ENCODE measurements at places on chromosomes 6 and 20.

DNA sequence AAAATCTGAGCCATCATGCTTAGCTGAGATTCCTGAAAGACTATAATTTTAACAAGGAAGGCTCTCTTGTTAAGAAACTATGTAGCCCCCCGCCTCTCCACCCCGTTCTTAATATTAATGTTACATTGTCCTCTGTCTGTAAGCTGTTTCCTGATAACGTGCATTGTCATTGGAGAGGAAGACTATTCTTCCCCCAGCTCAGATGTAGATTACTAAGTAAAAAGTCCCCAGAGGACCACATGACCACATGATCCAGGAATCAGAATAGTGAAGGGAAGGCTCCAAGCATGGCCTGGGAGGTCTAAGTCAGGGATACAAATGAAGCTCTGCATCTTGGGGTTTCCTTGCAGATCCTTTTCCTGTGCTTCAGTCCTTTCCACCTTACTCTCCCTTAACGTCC, 106.4 kb downstream of the JARID2 start:
- DNase-seq, result no peak

DNA sequence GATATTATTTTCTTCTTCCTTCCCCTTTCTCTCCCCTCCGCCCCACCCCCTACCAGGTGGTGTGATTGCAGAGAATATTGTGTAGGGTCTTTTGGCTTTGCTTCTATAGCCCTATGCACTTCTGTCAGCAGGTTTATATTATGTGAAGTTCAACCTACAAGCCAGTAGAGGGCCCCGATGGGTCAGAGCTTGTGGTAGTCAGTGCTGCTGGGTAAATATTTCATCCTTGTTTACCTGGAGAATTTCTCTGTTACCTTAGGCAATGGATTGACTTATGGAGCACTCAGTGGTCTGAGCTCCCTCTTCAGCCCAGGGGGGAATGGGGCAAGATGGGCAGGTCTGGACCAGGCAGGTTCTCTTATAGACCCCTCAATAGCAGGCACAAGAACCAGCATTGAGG, 720.9 kb downstream of the GRIK2 start:
- no peak for DNase-seq

- no peak for DNase-seq
Observed at GRCh38 chr20:63241272-63241671, 5.6 kb downstream of the BIRC7 start.

GRCh38 chr20:63414720-63415430, 53.7 kb upstream of the CHRNA4 start:
- no peak for DNase-seq

DNA sequence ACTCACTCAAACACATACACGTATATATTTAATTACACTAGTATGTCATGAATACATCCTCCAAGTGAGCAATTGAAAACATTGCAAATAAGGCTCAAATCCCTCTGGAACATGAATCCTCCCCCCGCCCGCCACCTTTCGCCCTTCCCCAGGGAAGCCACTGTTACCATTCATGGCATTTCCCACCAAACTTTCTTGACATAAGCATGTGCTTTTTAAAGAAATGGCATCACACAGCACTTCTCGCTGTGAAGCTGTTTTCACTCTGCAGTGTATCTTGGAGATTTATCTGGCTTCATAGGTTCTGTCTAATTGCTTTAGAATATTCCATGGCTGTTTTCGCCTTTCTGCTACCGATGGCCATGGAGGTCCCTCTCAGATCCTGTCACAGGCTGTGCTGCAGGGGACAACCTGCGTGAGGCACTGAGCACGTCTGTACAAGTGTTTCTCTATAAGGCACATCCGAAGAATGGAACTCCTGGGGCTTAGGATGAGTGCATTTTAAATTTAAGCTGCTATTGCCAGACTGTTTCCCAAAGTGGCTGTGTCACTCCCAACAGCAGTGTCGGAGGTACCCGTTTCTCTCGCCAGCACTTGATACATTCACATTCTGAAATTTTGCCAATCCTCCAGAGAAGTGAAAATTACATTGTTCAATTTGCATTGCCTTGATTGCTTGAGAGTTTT, 22.2 kb upstream of the PHACTR3 start:
- DNase-seq, result no peak

- no peak for DNase-seq
Observed at GRCh38 chr6:158591134-158591809, 31.4 kb downstream of the TMEM181 start.

DNA sequence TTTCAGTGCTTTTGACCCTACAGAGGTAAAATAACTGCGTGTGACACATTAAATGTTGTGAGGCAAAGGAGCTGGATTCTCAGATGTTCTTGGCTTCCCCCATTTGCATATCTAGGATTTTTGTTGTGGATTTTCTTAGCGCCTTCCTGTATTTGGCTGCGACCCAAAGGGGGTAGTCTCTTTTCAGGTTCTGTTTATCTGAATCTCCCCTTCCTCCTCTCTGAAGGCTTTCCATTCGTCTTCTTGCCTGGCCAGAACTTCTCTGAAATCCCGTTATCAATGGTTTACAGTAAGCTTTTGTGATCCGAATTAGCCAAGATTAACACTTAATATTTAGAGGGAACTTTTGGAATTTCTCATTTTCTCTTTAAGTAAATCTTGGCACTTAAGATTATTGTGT, 60.8 kb downstream of the ADGRB3 start:
- no peak for DNase-seq

- DNase-seq, result no peak
Observed at GRCh38 chr20:10961651-10962288, 288.0 kb upstream of the JAG1 start.

DNA sequence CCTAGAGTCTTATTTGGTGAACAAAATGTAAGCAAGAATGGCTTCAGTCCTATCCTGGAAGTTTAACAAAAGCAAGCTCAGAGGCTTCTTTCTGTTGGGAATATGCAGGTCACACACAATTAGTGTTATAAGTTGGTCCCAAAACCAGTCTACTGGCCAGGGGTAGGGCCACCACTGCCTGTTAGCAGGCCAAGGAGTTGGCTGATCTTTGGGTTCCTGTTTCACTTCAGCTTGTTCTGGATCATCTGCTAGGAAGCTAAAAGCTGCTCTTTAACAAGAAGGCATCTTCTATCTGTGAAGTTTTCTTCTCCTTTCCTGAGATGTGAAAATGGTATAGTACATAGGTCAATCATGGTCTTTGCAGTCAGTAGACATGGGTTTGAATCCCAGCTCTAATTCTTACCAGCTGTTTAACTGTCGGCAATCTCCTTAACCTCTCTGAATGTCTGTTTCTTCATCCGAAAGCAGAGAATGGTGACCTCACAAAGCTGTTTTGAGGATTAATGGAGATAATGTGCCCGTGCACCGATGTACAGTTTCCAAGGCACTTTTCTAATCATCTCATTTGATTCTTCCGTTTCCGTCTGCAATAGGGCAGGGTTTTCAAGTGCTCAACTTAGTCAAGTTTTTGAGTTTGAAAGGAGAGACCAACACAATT, 271.2 kb upstream of the TAB2 start:
- DNase-seq, result no peak

- DNase-seq, result no peak
Observed at GRCh38 chr6:141288947-141289346, 843.8 kb upstream of the GJE1 start.

- no peak for DNase-seq
Observed at GRCh38 chr6:168272415-168273325, 46.9 kb downstream of the DACT2 start.

GRCh38 chr6:79384845-79385244, 150.4 kb upstream of the HMGN3 start:
- no peak for DNase-seq

GRCh38 chr20:47610247-47610944, 108.7 kb downstream of the NCOA3 start:
- DNase-seq, result no peak

DNA sequence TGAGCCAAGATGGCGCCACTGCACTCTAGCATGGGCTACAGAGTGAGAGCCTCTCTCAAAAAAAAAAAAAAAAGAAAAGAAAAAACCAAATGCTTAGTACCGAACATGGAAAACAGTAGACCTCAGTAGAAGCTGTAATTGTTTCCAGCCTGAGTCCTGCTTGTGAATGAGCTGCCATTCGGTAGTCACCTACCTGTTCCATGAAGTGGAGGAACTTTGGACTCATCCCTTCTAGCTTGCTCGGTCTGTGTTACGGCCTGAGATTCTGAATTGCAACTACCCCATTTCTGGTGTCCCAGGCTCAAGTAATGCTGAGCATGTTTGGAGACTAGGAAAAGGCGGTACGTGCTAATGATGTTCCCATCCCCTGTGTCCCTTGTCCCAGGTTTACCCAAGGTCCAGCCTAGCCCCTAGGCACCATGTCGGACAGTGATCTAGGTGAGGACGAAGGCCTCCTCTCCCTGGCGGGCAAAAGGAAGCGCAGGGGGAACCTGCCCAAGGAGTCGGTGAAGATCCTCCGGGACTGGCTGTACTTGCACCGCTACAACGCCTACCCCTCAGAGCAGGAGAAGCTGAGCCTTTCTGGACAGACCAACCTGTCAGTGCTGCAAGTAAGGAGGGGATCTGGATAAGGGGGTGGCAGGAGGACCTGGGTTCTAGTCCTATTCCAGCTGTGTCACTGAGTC, 5.1 kb downstream of the TGIF2 start:
- DNase-seq, result no peak

GRCh38 chr20:37516811-37517750, 4.0 kb upstream of the NNAT start:
- no peak for DNase-seq

DNA sequence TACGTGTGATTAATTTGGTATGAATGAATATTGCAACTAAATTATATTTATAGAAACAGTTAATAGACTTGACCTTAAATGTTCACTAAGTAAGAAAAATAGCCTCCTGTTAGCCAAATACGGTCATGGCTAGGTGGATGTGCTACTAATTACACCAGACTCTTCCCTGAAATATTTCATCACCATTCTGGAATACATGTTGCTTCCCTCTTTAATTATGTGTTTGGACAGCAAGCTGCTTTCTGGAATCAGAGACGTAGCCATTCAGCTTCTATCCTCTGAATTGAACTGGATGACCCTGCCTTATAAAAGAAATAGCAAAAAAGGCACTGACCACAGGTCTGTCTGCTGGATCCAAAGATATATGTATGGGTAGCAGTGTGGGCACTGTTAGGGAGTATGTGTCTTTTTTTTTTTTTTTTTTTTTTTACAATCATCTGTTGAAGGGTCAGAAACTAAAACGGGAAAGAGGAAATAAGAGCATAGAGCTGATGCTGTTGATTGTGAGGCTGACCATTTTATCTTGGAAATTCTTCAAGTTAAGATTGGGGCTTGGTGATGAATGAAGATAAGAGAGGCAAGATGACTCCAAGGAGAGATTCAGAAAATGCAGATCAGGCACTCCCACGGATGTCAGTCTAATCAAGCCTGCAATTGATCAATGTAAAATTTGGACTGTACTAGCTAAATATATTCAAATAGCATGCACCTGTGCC, 283.2 kb upstream of the HSF2 start:
- DNase-seq, result no peak

- DNase-seq, result no peak
Observed at GRCh38 chr6:130019326-130020072, 1.1 kb downstream of the L3MBTL3 start.

DNA sequence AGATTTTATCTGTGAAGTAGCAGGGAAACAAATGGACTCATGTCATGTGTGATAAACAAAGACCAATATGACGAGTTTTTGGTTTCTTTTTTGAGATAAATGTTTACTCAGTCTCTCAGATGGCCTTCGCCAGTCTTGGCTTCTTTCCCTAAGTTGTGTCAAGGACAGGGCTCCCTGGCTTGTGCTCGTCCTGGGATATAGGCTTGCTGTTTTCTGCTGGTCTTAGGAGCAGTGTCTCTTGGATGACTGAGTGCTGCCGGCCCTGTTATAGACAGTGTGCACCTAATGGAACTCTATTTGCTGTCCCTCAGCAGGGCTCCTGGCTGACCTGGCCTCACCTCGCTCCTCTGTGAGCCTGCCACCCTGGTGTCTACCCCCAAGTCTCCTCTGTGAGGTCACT, 324.1 kb upstream of the SYNCRIP start:
- no peak for DNase-seq

- DNase-seq, result no peak
Observed at GRCh38 chr20:62031462-62032092, 34.1 kb downstream of the TAF4 start.

- DNase-seq, result no peak
Observed at GRCh38 chr6:137290601-137291261, 71.5 kb upstream of the IFNGR1 start.

DNA sequence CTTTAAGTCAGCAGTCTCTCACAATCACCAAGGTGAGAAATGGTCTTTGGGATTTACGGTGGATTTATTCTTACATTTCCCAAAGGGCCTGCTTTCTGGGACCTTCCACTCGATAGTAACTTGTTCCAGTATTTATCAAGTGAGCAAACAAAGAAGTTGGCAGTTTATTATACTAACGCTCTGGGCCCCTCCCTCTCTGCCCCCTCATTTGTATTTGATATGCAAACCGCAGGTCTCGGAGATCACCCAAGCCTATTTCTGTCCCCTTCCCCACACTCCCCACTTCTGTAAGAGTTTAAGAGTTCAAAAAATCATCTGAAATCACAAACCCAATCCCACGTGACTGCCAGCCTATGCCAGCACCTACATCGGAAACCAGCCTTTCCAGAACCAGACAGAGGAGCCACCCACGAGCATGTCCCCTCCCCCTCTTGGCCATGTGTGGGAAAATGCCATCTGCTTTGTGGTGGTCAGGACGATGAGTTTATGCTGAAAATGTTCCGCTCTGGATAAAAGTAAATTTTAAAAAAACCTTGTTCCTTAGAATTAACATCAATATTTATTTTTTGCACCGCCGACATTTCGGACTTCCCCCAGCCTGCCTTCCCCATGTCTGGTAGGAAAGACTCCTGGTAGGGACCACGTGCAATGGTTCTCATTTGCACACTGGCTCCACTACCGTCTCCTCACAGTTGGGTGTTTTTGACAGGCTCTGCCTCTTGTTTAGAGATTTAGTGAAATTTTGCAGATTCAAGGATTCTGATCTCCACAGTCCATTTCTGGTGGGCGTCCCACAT, 281.0 kb downstream of the TFAP2C start:
- no peak for DNase-seq

- DNase-seq, result no peak
Observed at GRCh38 chr6:79377047-79377446, 142.6 kb upstream of the HMGN3 start.

DNA sequence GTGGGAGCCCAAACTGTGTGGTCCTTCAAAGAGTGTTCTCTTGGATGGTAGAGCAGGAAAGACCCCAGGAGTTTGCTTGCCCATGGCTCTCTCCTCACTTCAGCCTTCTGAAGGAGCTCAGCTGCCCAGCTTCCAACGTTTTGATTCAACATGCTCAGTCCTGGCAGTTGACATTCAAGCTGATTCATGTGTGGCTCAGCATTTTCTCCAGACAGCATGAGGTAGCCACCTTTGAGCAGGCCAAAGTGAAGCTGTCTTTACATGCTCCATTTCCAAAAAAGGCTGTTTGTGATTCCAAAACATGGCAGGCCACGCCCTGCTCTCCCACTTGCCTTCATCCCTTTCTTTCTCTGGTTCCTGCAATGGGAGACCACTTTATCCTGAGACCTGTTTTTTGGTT, 280.2 kb downstream of the TBC1D7 start:
- DNase-seq, result no peak

- DNase-seq, result no peak
Observed at GRCh38 chr6:29953001-29953441, 10.7 kb downstream of the HLA-A start.

Data from cortex of kidney (tissue), 1 donor.